ENCODE measurements at places on chromosomes 12 and 14.

DNA sequence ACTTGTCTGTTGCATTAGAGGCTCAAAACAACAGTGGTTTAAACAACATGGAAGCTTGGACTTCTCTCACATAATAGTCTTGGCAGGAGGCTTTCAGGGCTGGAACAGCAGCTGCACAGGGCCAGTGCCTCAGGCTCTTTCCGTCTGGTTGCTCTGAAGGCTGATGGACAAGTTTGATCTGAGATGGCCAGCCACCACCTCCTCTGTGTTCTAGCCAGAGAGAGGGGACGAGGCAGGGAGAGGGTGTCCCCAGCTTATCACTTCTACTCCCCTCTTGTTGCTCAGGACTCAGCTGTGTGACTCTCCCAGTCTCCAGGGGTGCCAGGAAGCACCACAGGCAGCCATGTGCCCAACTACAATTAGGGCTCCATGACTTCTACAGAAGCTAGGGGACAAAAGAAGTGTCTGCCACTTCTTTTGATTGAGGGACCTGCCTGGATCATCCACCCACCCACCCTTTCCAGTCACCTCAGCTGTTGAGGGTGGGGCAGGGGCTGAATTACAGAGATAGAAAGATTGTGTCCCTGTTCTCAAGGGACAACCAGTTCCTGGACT, 46.6 kb downstream of the SMIM41 start:
- DNase-seq, result no peak

GRCh38 chr12:106098691-106099200, 40.0 kb downstream of the NUAK1 start:
- no peak for DNase-seq

DNA sequence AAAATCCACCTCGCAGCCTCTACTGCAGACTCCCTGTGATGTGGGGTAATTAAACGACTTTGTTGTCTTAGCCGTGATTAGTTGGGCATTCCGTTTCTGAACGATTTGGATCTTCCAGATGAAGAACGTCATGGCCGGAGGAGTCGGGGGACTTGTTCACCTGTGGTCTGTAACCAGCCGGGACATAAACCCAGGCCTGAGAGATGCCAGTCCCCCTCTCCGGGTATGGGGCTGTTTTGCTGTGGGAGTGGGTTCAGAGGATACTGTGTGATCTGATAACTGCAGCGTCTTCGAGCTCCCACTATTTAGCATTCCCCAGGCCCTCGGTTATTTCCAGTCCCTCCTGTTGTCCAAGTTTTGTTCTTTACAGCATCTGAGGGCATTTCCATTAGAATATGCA, 96.1 kb downstream of the PIWIL1 start:
- no peak for DNase-seq

DNA sequence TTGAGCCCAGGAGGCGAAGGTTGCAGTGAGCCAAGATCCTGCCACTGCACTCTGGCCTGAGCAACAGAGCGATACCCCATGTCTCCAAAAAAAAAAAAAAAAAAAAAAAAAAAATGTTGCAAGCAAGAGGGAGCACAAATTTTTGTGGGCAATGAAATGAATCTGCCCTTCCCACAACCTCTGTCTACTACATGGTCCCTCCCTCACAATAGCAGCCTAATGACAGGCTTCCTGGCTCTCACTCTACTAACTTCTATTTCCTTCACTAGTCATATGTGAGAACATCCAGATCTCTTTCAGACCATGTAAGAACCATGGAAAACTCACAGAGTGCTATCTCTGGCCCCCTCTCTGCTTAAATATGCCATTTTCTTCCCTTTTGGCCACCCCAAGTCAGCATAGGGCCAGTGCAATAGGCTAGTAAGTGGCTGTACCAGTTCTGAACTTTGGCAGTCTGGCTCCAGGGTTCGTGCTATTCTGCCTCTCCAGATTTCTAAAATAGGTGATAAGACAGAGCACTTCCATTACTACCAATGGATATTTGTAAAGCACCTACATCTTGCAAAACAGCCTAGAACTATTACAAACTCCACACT, 7.1 kb downstream of the OSBPL8 start:
- DNase-seq, result no peak

GRCh38 chr14:73785834-73786635, 65.6 kb upstream of the PTGR2 start:
- DNase-seq, result peak; percentile 55

- DNase-seq, result no peak
Measured at GRCh38 chr12:110906083-110906482, 14.3 kb downstream of the MYL2 start.

- DNase-seq, result no peak
Measured at GRCh38 chr12:105947906-105948305, 190.8 kb downstream of the NUAK1 start.

- no peak for DNase-seq
Measured at GRCh38 chr12:56716458-56716857, 8.6 kb downstream of the NACA start.

DNA sequence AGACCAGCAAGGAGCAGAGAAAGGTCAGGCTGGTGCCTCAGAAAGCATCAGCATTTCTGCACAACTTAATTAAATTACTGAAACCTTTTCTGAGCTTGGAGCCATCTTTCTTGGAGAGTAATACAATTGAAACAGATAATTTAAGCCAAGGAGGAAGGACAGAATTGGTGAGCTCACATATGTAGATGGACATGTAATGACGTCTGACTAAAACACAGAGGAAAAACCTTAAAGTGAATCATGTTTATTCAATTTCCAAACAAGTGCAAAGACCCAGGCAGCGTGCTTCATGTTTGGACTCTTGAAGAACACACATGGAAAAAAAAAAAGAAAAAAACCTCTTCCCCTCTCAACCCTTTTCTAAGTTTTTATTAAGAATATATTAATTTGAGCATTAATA, 19.0 kb downstream of the SUSD6 start:
- no peak for DNase-seq

- DNase-seq, result no peak
Measured at GRCh38 chr12:110778833-110779577, 36.3 kb upstream of the PPP1CC start.

DNA sequence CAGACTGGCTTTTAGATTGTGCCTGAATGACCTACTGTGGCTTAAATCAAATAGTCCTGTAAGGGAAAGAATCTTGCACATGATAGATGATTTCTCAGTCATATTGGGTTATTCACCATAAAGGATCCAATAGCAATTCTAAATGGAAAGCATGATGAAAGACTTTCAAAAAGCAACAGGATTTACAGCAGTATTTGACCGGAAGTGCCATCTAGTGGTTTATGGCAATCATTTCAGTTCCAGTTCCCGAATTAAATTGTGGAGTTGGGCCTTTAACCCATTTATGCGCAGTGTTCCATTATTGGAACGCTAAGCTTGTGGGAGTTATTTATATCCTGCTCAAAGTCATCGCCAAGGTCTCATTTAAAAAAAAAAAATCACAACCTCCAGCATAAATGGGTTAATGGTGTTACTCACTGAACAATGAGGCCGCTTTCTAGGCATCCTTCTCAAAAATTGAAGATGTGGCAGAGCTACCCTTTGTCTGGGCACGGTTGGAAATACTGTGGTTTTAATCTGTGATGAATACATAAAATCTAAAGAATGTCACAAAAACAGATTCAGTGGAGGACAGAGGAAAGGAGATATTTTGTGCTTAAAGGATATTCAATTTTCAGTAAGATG, 60.8 kb upstream of the REP15 start:
- DNase-seq, result no peak

DNA sequence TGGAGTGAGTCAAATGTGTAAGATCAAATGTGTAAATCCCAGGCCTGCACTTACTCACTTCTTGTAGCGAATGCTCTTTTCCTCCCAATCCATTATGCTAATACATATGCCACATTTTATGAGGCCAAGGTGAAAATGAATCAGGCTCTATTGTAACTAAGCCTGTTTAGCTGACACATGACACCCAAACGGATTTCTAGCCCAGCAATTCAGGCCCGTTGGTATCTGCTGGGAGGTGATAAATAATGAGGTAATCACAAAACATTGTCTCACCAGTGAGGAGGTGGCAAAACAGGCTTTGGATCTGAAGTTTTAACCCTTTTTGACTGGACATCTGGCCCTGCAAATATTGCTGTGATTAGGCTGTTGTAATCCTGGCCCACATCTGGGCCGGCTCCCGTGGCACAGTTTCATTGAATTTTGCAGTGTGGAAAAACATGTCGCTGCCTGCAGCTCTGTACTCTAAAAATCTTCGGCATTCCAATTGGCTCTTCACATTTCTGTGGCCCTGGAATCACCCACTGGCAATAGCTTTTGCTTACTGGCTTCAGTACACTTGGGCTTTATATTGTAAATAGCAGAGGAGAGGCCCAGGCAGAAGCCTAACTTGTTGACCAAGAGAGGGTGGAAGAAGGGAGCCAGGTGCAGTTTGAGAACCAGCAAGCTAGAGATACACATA, 106.1 kb downstream of the PAX9 start:
- no peak for DNase-seq

- no peak for DNase-seq
Measured at GRCh38 chr12:85796001-85796400, 40.2 kb downstream of the RASSF9 start.

- DNase-seq, result no peak
Measured at GRCh38 chr14:75980856-75981255, 939 bp downstream of the TGFB3 start.

GRCh38 chr14:89252887-89253532, 164.0 kb downstream of the FOXN3 start:
- no peak for DNase-seq

GRCh38 chr14:88043529-88044443, 38.9 kb downstream of the GPR65 start:
- no peak for DNase-seq

DNA sequence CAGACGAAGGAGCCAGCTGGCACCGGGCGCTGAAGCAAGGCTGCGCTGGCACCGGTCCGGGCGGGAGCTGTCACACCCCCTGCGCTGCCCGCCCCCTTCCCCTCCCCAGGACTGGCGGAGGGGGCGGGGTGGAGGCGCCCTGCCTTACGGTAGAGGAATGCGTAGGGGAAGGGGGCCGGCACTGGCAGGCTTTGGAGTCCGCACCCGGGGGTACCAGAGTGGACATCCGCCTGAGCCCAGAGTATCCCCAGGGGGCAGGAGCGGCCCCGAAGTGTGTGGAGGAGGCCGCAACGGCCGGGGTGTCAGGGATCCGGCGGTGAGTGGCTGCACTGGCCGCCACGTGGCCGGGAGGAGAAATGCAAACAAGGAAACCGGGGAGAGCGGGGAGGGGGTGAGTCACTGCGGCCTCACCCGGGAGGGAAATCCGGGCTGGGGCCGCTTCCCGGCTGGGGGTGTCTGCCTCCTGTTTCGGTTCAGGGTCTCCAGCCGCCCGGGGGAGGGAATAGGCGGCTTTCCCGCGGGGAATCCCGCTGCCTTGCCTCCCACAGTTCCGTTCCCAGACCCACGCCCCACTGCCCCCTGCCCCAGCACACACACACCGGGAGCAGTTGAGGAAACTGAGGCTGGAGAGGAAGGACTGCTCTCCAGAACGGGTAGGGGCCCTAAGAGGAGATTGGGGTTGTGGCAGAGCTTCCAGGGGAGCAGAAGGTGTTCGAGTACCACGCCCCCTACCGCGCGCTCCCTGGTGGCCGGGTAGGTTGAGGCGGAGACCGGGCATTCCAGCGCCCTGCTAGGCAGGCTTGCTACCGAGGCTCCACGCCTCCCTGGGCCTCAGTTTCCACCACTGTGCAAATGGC, at the start of gene RAPGEF3:
Gene RAPGEF3 (minus strand): TSS at position 47 of the 857 bp plus-strand sequence. CDS start 324 bp downstream, outside the sequence.
- DNase-seq, result peak; percentile 62

DNA sequence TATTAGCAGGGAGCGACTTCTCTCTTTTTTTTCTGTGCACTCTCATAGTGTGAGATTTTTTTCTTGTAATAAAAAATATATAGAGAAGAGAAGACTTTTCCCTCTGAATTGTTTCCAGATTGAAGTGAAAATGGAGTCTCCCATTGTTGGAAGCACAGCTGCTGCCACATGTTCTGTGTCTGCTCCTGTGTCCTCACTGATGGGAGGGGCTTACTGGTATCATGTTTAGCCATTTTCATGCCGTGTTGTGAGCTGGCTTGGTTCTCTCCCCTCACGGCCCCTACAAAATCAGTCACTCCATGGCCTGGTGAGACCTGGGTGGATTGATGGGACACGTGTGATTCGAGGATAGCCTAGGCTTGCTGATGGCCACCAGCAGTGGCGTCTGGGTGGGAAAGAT, 379.7 kb upstream of the DDHD1 start:
- DNase-seq, result no peak

DNA sequence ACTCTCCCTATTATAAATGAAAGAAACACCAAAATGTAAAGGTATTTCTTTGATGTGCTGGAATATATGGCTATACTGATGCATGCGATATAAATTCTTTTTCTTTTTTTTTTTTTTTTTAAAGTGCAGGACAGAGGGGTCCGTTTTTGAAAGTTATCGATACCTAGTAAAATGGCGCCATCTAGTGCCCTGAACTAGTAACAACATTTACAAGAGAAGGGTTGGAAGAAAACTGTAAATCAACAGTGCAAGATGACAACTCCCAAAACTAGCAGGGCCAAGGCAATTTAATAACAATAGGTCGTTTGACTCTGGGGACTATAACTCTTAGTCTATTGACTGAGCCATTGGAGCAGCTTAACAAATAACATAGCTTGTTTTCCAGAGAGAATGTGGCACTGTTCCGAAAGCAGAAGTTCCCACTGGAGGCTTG, 137.7 kb downstream of the SPTSSA start:
- DNase-seq, result no peak

GRCh38 chr12:84888861-84889260, 23.7 kb downstream of the SLC6A15 start:
- DNase-seq, result no peak

GRCh38 chr14:96844857-96845570, 47.8 kb downstream of the VRK1 start:
- no peak for DNase-seq

GRCh38 chr12:51386351-51386750, 4.9 kb downstream of the GALNT6 start:
- no peak for DNase-seq

DNA sequence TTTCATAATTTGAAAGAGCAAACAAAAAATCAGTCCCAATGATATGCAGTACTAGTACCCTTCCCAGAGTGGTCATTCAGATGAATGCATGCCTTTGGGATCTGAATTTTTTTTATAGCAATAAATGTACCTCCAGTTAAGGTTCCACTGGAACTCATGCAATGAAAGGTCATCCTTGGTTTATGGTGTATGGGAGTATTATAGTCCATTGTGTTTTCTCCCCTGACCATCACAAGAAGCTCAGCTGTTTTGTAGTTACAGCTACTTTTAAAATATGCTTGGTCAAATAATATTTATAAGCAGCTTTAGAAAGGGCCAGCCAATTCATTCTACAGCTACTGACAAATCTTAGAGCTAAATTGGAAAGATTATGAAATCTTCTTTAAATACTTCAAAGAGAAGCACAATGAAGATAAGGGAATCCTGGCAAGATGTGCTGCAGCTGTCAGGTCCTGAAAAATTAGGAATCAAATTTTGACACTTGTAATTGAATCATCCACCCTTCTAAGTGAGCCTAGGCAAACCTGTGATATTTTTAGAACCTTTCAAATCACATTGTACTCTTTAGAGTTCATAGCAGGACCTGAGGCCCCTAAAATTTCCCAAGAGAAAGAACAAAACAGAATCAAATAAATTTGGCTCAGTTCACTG, 46.5 kb downstream of the IFT81 start:
- DNase-seq, result no peak

GRCh38 chr14:82230748-82231147, 697.1 kb upstream of the SEL1L start:
- DNase-seq, result no peak
